ENCODE measurements at places on chromosomes 1 and 21.
A peak's percentile ranks its signal among the peaks of the same experiment; 100 is the strongest.

DNA sequence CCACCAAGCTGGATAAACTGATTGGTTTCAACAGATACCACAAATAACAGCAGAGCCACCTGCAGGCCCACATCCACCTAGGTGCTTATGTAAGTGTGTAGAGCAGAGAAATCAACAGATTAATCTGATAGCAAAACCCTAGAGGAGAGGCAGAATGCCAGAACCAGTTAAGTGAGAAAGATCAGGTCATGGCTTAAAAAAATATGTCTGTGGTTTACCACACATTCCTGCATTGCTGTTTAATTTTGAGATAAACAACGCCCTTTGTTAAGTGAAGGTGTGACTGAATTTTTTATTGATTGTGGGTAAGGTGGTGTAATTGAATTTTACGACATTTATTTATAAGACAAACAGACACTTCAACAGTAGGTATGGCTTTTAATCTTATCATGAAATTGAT, 21.2 kb downstream of the CRNN start:
- no peak for ATAC-seq

GRCh38 chr1:96076589-96076988, 645.0 kb upstream of the PTBP2 start:
- peak; percentile 30 for ATAC-seq

DNA sequence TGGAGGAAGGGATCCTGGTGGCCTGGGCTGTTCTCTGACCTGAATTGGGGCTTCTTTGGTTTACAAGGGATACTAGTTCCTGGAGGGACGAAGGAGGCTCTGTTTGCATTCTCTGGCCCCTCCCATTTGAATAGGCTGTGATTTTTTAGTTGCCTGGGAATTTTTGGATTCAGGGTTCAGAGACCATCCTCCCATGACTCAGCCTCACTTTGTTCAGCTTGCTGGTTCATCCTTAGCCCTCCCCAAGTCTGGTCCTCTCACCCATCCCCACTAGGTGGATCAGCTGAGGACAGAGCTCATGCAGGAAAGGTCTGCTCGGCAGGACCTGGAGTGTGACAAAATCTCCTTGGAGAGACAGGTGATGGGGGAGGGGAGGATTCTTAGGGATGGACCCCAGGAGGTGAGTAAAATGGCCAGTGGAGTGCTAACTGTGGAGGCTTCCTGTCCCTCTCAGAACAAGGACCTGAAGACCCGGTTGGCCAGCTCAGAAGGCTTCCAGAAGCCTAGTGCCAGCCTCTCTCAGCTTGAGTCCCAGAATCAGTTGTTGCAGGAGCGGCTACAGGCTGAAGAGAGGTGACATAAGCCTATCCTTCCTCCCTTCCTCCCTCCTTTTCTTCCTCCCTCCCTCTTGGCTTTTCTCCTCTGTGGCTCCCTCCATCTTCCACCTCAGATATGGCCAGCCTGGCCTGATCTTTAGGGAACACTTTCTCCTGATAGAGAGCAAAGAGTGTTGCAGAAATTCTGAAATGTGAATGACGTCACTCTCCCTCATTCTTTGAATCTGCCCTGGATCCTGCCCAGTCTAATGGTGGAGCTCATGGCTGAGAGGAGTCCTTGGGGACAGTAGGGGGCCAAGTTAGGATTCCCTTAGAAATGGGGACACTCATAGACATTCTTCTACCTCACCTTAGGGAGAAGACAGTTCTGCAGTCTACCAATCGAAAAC, 4.5 kb upstream of the TUFT1 start:
- ATAC-seq = no peak

GRCh38 chr21:33732038-33732437, 89.7 kb downstream of the ITSN1 start:
- ATAC-seq = no peak
